Activated CD8-positive, alpha-beta T cell treated with anti-CD3 and anti-CD28 coated beads for 36 hours (primary cell): ENCODE measurements at places on chromosomes 7 and 10. TPM values are rescaled to one million over a fixed set of nuclear protein-coding genes. Genes with fewer than 3 reads are reported as not detected.

SPDYE17 gene
- not detected for total RNA-seq

FRMPD2 gene
- total RNA-seq, result not detected

SDK1 gene
- 0.25 TPM for total RNA-seq

SPDYE18 gene
- 0.56 TPM for total RNA-seq

BTBD16 gene
- not detected for total RNA-seq

MYO1G gene
- 399 TPM for total RNA-seq

ANXA8L1 gene
- not detected for total RNA-seq

GRCh38 chr10:34933676-34934075 lies 118.6 kb upstream of the PARD3 start:
- DNase-seq, result no peak
- H3K27ac ChIP-seq, result no peak overlapping the region
- peaks cover 2% of the 10 kb centered on the region for H3K27me3 ChIP-seq
- no peak overlapping the region for H3K4me3 ChIP-seq
- no peaks in the 10 kb centered on the region for H3K36me3 ChIP-seq
- H3K4me1 ChIP-seq, result no peaks in the 10 kb centered on the region

DNA sequence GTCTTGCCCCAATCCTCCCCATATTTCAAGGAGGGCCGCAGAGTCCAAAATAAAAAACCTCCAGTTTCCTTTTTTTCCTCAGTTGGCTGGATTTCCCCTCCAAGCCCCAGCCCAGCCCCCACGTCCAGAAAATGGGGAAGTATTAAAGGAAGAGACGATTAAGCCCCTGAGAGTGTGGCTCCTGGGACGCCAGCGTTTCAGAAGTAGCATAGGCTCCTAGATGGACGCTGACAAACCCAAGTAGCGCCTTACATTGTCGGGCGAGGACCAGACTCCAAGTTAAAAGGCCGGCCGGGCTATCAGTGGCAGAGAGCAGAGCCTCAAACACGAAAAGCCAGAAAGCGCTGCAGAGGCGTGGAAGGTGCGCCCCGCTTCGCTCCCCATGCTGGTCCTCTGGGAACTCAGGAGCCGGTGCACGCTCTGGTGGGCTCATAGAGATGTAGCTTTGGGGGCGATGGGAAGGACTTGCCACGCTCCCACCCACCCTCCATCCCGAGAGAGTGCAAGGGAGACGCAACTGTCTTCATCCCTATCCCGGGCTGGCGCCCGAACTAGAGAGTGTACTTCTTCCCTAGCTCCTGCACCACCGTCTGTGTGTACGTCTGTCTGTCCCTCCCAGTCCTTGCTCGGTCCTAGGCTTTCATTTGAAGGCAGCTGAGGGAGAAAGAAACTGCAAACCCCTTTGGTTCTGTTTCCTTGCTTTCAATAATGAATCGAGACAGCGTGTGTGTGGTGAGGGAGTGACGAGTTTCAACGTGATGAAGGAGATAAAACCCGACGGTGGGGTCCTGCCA lies 6.3 kb upstream of the EMX2 start:
- H3K4me1 ChIP-seq, result peaks cover 9% of the 10 kb centered on the region
- H3K4me3 ChIP-seq, result no peak overlapping the region
- DNase-seq, result no peak
- H3K27me3 ChIP-seq, result peaks cover 68% of the 10 kb centered on the region
- H3K27ac ChIP-seq, result no peak overlapping the region

DNA sequence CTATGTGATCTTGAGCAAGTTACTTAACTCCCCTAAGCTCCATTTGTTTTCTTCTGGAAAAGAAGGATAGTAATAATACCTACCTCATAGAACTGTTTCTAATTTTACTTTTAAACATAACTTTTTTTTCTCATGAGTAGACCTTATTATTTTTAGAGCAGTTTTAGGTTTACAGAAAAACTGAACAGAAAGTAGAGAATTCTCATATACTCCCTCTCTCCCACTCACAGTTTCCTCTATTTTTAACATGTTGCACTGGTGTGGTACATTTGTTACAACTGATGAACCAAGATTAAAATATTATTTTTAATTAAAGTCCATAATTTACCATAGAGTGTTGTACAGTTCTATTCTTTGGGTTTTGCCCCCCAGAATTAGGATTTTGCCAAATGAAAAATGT lies 221.3 kb upstream of the CSTF2T start:
- DNase-seq, result no peak
- no peaks in the 10 kb centered on the region for H3K27me3 ChIP-seq
- no peaks in the 10 kb centered on the region for H3K4me1 ChIP-seq
- H3K36me3 ChIP-seq, result no peaks in the 10 kb centered on the region
- H3K27ac ChIP-seq, result no peak overlapping the region
- no peak overlapping the region for H3K4me3 ChIP-seq

- no peak overlapping the region for H3K4me3 ChIP-seq
- no peak overlapping the region for H3K27ac ChIP-seq
- no peaks in the 10 kb centered on the region for H3K4me1 ChIP-seq
- H3K27me3 ChIP-seq, result no peaks in the 10 kb centered on the region
- DNase-seq, result no peak
Measured at GRCh38 chr7:79806161-79806734, 328.4 kb upstream of the GNAI1 start.

DNA sequence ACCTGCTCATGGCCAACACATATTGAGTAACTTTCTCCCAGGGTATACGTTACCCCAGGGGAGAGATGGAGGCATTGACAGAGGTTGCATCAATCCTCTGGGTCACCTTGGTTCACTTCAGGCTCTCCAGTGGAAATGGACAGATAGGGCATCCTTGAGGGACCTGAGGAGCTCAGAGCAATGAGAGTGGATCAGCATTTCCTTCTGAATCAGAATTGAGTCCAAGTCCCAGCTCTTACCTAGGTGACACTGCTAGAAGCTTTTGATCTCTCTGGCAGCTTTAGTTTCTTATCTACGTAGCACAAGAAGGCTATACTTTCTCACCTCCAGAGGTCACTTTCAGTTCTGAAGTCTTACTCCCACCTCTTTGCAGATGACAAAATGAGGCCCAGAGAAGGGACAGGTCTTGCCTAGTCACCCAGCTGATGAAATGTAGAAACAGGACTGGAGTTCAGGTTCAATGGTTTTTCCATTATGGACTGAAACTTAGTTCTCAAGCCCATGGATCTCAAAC lies 35.2 kb downstream of the PANK1 start:
- peaks cover 14% of the 10 kb centered on the region for H3K4me1 ChIP-seq
- peak; percentile 30 for DNase-seq
- peak overlapping the region; percentile 72 for H3K27ac ChIP-seq

DNA sequence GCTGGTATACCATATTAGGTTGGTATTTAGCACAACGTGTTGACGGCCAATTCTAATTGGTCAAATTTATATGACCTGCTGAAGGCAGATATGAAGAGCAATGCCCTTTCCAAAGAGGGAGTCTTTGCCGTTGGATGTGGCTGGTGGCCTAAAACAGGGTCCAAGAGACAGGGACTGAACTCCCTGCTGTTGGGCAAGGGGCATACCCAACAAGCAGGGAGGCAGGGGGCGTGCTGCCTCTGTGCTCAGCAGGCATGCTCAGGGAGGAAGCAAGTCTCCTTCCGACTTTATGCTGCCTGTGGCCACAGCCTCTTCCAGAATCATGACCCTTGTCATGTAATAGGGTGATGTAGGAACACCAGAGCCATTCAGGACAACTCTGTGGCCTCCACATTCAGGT lies 167.7 kb upstream of the NPVF start:
- no peaks in the 10 kb centered on the region for H3K4me1 ChIP-seq
- H3K27ac ChIP-seq, result no peak overlapping the region
- H3K27me3 ChIP-seq, result no peaks in the 10 kb centered on the region
- H3K4me3 ChIP-seq, result no peak overlapping the region

DNA sequence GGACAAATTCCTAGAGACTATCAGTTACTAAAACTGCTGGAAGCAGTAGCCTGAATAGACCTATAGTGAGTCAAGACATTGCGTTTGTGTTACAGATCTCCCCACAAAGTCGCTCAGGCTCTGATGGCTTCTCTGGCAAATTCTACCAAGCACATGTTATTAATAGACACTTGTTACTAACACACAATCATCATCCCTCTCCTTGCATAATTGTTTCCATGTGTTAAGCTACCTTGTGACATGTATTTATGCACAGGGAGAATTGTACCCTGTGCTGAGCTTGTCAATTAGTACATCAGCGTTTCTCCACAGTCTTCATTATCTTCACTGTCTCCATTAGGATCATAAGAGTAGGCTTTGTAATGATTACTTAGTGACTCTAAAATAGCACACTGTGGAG lies 31.2 kb downstream of the DYNC2I1 start:
- peaks cover 10% of the 10 kb centered on the region for H3K36me3 ChIP-seq
- no peak overlapping the region for H3K4me3 ChIP-seq
- no peaks in the 10 kb centered on the region for H3K27me3 ChIP-seq

GRCh38 chr7:32206987-32207386 lies 136.8 kb upstream of the PDE1C start:
- H3K4me1 ChIP-seq, result no peaks in the 10 kb centered on the region
- H3K4me3 ChIP-seq, result no peak overlapping the region
- no peak for DNase-seq
- H3K27ac ChIP-seq, result no peak overlapping the region
- no peaks in the 10 kb centered on the region for H3K36me3 ChIP-seq

- no peaks in the 10 kb centered on the region for H3K4me1 ChIP-seq
- DNase-seq, result no peak
- no peaks in the 10 kb centered on the region for H3K27me3 ChIP-seq
Measured at GRCh38 chr10:95493862-95494261, 67.3 kb downstream of the SORBS1 start.

DNA sequence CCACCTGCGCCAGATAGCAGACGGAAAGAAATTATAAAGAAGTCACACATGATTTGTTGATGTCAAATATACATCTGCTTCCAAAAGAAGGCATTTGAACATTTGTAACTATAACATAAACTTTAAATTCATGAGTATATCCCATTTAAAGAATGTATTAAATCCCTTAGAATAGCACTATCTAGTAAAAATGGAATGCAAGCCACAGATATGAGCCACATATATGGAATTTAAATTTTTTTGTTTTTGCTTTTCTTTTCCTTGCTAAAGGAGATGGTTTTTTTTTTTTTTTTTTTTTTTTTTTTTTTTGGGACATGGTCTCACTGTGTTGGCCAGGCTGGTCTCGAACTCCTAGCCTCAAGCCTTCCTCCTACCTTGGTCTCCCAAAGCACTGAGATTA lies 730.8 kb downstream of the PHTF2 start:
- no peak overlapping the region for H3K27ac ChIP-seq
- no peaks in the 10 kb centered on the region for H3K4me1 ChIP-seq
- no peak overlapping the region for H3K4me3 ChIP-seq
- H3K27me3 ChIP-seq, result no peaks in the 10 kb centered on the region

- no peak overlapping the region for H3K4me3 ChIP-seq
- no peaks in the 10 kb centered on the region for H3K36me3 ChIP-seq
- H3K4me1 ChIP-seq, result no peaks in the 10 kb centered on the region
- DNase-seq, result no peak
- no peak overlapping the region for H3K27ac ChIP-seq
Measured at GRCh38 chr7:134532180-134532953, 5.0 kb downstream of the AKR1B10 start.

DNA sequence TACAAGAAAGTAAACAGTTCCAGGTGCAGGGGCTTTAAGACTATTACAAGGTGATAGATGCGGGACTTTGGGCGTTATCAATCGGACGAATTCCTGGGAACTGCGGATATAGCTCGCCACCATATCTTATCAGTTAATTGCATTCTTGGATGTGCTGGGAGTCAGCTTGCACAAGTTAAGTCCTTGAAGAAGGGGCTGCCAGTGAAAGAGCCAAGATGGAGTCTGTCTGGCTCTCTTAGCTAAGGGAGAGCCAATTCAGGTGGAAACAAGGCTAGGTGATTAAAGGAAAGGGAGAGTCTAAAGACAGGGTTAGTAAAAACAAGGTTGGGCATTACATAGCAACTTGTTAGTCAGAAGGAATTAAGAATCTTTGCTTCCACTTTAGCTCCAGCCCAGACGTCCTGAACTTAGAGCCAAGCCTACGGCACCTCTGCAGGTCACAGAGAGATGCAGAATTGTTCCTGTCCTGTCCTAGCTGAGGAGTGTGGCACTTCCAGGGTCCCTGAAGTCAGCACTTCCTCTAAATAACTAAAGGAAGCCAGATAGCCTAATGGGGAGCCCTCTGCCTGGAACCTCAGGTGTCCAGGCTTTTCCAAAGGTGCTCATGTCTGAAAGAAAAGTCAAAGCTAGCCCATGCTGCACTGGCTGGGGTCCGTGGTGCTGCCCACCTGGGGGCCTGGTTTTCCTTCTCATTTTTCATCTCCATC lies 17.3 kb downstream of the ZC3HAV1 start:
- H3K36me3 ChIP-seq, result peaks cover 89% of the 10 kb centered on the region
- H3K4me3 ChIP-seq, result peak overlapping the region; percentile 76
- H3K4me1 ChIP-seq, result peaks cover 82% of the 10 kb centered on the region
- H3K27me3 ChIP-seq, result no peaks in the 10 kb centered on the region
- peak overlapping the region; percentile 95 for H3K27ac ChIP-seq
- DNase-seq, result no peak

DNA sequence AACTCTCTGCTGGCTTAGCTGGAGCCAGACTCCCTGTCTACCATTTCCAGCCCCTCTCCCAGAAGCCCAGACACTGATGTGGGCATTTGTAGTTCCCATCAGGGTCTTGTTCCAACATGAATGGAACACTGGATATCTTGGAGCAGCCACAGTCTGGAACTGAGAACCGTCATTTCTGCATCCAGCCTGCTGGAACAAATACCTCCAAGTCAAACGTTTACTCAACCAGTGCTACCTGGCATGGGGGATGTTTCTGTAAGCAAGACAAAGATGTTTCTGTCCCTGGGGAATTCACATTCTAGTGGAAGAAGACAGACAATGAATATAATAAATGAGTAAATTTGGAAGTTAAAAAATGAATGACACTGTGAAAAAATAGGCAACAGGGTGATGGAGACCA lies 70.8 kb upstream of the ZNF438 start:
- no peak overlapping the region for H3K27ac ChIP-seq
- peaks cover 24% of the 10 kb centered on the region for H3K4me1 ChIP-seq
- H3K36me3 ChIP-seq, result no peaks in the 10 kb centered on the region
- DNase-seq, result no peak

DNA sequence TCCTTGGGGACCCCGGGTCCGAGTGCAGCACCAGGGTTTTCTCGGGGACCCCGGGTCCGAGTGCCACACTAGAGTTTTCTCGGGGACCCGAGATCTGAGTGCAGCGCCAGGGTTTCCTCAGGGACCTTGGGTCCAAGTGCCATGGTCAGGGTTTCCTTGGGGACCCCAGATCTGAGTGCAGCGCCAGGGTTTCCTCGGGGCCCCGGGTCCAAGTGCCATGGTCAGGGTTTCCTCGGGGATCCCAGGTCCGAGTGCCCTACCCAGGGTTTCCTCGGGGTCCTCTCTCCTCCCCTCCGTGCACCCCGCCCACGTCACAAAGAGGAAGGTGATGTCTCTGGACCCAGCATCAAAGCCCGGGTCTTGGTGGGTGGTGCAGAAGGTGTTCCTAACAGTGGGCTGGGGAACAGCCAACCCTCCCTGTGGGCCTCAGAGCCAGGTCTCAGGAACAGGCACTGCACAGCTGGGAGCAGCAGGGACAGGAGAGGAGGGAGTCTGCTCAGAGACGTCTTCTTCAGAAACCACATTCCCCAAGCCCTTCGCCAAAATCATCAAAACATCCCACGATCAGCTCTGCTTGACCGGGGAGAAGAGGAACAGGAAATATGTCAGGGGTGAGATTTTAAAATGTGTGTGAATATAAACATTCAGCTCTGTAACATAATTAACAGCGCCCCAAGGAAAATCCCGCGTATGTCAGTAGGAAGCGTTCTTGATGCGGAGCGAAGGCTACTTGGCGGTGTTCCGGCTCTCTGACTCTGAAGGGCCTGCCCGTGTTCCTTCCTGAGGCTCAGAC lies 540.7 kb downstream of the DNAJB6 start:
- H3K4me3 ChIP-seq, result no peak overlapping the region
- peaks cover 24% of the 10 kb centered on the region for H3K4me1 ChIP-seq
- H3K27me3 ChIP-seq, result no peaks in the 10 kb centered on the region
- peaks cover 8% of the 10 kb centered on the region for H3K36me3 ChIP-seq
